Daoy (cell line): ENCODE measurements at places on chromosomes 6 and 20. TPM values are rescaled to one million over a fixed set of nuclear protein-coding genes. Genes with fewer than 3 reads are reported as not detected.

The RBL1 gene
- 20.6 and 22.7 TPM in 2 replicates for total RNA-seq

DNA sequence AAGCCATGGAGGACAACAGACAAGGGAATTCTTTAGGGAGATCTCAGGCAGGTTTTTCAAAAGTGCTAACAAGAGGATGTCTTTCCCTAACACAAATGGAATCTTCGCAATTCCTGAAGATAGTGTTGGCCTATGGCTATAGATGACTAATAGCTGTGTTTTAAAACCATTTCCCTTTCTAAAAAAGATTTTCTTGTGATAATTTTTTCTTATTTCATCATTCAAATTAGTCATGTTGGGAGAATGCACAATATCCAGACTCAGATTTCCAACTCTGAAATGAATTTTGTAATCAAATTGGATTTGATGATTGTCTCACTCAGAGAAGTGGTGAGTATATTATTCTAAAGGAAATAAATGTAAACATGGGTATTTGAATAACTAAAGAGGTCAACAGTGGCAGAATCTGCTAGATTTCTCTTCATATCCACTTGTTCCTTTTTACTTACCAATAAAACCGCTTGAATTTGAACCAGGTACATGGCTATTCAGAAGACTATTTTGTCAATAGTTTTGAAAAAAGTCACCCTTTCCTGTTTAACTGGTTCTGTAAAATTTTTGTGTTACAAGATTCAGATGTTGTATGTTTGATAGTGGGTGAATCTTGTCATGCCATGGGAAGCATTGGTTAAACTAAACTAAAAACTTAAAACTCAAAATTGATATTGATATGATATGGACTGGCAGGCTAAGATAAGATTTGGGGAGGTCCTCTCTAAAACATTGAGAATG, 1223.7 kb upstream of the EYS start:
- no peak for DNase-seq

DNA sequence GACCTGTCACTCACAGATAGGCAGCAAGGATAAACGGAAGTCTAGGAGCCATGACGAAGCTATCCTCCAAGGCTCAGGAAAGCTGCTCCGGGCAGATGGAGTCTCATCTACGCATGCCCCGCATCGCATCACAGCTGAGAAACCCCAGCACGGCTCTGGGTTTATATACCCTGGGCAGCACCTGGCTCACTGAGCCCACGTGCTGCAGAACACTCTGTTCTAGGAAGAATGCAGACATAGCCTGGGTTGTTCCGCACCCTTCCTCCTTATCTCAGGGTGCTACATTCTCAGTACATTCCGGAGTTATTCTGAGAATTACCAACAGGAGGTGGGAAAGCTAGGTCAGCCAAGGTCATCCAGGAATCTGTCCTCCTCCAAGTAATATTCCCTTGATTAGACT, 260.4 kb downstream of the CBLN4 start:
- peak; percentile 9 for DNase-seq

GRCh38 chr20:52191916-52192718, 538 bp upstream of the ZFP64 start:
- peak; percentile 27 for DNase-seq

GRCh38 chr6:106692112-106692818, 62.9 kb downstream of the QRSL1 start:
- peak; percentile 80 for DNase-seq

DNA sequence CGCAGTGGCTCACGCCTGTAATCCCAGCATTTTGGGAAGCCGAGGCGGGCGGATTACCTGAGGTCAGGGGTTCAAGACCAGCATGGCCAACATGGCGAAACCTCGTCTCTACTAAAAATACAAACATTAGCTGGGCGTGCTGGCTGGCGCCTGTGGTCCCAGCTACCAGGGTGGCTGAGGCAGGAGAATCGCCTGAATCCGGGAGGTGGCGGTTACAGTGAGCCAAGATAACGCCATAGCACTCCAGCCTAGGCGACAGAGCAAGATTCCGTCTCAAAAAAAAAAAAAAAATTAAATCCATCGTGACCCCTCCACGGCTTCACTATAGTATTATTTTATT, 1.2 kb upstream of the CPNE1 start:
- DNase-seq = no peak

The SERPINB1 gene
- 1.4 and 3.7 TPM in 2 replicates for total RNA-seq

DNA sequence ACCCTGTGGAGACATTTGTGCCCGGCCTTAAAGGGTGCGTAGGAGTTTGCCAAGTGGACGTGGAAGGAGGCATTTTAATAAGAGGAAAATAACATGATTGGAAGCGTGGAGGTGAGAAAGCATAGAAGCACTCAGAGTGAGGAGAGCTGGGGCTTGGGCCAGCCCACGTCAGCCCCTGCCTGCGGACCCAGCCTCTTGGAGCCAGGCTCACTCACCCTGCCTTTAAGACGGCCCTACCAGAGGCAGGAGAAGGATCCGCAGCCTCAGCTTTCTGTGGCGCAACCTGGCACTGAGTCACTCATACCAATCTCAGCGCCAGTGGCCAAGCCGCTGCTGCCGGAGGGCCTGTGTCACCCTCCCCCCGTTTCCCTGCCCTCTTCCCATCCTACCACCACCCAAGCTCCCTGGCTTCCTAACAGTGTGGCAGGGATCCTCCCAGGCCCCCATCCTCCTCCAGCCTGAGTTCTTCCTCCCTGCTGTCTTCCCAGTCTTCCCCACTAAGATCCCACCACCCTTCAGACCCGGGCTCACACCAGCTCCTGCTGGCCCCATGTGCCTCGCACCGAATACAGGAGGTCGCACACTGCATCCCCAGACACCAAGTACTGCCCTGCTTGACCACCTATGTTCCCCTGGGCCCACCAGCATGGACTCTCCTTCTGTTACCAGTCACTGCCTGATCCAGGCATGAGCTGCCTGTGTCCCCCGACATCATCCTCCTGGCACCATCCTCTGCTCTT, 285.2 kb downstream of the UST start:
- DNase-seq = peak; percentile 99

The SEL1L2 gene
- total RNA-seq = not detected in 2 replicates
